ENCODE measurements at places on chromosomes 1 and 21. TPM values are rescaled to one million over a fixed set of nuclear protein-coding genes. Genes with fewer than 3 reads are reported as not detected.

The WNT4 gene
- polyA plus RNA-seq: 0.11 TPM

- no peak for DNase-seq
Observed at GRCh38 chr21:39318091-39318959, 4.9 kb upstream of the BRWD1 start.

The HCN3 gene
- 1.4 TPM for polyA plus RNA-seq

DNA sequence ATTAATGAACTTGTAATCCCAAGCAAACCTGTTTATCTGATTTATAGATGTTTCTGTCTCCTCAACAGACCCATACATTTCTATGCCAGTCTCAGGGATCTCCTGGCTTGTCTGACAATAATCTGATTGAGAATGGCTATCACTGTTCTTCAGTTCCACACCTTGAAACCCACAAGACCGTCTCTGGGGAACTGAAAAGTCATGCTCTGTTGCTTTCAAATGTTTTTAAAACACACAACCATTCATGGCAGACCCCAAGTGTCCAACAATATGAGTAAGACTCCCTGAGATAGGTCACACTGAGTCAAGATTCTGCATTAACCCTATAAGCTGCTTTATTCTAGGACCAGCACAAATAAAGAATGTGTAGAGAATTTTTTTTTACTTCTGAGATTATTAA lies 611.2 kb upstream of the PLXNA2 start:
- DNase-seq: no peak

The CLDN19 gene
- polyA plus RNA-seq: not detected

The CSF3R gene
- polyA plus RNA-seq: 8.9 TPM

DNA sequence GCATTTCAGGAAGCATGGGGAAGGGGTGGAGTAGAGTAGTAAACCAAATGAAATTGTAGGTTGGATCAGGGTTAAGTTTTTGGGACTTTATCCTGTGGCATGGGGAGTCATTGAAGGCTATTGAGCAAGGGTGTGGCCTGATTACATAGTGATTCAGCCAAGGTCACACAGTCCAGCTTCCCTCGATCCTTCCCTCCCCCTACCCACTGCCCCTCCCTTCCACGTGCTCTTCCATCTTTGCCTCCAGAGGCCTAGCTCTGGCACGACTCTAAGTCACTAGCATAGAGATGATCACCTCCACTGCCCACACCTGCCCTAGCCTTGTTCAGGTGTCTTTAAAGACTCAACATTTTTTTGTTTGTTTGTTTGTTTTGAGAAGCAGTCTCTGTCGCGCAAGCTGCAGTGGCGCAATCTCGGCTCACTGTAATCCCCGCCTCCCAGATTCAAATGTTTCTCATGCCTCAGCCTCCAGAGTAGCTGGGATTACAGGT lies 37.2 kb upstream of the SLC9A1 start:
- DNase-seq: peak; percentile 30

- no peak for DNase-seq
Observed at GRCh38 chr1:234990328-234990675, 138.3 kb downstream of the TOMM20 start.

DNA sequence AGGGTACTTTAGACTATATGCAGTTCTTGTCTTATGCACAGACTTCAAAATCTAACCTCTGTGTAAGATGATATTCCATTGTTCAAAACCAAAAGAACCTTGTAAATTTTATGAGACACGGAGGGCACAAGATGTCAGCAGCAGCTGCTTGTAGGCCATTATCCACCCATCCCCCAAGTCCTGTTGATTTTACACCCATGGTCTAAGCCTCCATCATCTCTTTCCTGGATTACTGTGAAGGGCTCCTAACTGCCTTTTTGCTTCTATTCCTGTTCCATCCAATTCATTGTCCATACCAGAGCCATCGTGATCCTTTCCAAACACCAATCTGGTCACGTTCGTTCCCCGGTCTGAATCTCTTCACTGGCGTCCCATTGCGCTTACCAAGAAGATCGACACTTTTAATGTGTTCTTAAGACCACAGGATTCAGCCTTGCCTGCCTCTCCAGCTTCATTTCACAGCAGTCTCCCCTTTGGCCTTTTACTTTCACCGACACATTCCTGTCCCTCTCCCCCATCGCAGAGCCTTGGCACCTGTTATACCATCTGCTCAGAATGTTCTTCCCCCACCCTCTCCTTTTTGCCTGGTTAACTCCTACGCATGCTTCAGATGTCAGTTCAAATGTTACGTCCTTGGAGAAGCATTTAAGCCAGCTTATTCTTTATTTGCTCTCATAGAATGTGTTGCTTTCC lies 107.3 kb upstream of the POU3F1 start:
- no peak for DNase-seq

DNA sequence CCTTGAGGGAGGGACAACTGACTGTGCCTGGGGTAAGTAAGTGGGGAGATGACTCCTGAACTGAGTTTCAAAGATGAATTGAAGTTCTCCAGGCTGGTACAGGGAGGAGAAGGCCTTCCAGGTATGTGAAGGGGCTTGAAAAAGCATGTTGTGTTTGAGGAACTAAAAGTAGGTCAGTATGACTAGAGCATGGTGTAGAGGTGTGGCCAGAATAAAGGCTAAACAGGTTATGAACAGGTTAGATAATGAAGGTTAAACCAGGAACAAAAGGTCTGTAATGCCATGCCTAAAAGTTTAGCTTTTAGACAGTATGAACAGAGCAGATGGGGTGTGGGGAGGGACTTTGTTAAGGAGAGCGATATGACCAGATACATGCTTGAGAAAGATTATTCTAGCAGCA lies 7.3 kb upstream of the CLSPN start:
- no peak for DNase-seq

The TAS1R1 gene
- 0.09 TPM for polyA plus RNA-seq

DNA sequence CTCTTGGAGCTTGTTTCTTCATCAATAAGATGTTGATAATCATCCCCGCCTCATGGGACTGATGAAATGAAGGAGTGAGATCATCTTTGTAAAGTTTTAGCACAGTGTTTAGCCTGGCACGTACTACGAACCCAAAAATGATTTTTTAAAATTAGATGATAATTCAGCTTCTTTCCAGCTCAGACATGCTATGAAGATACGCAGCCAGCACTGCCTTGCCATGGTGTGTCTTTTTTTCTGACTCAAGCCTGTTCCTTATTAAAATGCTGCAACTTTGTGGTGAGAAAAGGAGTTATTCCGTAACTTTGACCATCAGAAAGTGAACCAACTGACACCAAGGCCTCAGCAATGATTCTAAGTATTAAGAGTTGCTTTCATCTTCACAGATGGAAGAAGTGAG lies 269.0 kb downstream of the LTN1 start:
- no peak for DNase-seq

DNA sequence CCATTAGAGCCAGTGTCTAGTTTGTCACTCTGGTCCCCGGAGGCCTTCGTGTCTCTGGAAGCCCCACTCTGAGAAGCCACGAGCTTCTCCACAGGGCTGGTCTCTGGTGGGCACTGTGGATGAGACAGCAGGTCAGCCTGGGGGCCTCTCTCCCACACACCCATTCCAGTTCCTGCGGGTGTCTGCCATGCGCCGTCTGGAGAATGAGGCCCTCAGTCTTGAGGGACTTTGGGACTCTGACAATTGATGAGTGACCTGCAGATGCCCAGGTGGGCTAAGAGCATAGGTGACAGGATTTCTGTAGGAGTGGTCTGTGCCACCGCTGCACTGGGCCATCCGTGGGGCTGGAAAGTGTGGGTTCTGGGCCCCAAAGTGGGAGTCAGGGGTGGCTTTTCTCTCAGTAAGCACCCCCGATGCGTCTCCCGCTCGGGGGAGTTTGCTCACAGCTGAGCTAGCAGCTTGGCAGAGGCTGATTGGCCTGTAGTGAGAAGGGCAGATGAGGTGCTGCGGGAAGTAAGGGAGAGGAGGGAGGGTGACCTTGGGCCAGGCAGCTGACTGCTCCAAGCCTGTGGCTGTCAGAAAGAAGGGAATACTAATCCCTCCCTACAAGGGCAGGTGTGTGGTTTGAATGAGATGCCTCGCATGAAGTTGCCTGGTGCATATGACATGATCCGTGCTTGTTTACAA lies 26.4 kb downstream of the LHX4 start:
- DNase-seq: peak; percentile 57

DNA sequence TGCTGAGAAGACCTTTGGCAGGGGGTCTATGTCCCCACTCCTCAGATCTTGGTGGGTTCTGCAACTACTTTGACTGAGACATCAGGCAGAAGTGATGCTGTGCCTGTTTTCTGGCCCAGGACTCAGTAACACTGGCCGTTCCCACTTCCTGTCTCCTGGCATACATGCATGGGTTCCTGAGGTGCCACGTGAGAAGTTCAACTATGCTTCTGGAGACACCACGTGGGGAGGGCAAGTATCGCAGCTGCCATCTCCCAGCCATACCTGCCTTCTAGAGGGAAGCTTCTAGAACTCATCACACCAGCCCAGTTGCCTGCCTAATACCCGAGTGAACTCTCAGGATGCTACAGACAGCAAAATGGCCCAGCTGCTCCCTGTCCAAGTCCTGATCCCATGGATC lies 65.8 kb downstream of the TRABD2B start:
- no peak for DNase-seq

GRCh38 chr1:15362737-15363128 lies 47.0 kb upstream of the EFHD2 start:
- DNase-seq: no peak

Data from spleen (tissue), 13 donors.